A549 treated with GW870086 at 1 μM for 4 hours (cell line): ENCODE measurements at places on chromosomes 6 and 20. TPM values are rescaled to one million over a fixed set of nuclear protein-coding genes. Genes with fewer than 3 reads are reported as not detected.

Gene PROKR2
- not detected in 5 replicates for total RNA-seq

Gene MYCT1
- 0.06 TPM in 1 of 5 replicates, not detected in the others for total RNA-seq

Gene MDFI
- 0.40 to 0.77 TPM (median 0.57 TPM) in 5 replicates for total RNA-seq

Gene C6orf58
- 0.24 to 0.25 TPM in 2 of 5 replicates, not detected in the others for total RNA-seq

Gene EEF1A2
- 140 to 176 TPM (median 147 TPM) in 5 replicates for total RNA-seq

Gene LGSN
- 2.0 to 2.8 TPM (median 2.7 TPM) in 5 replicates for total RNA-seq
